CD8-positive, alpha-beta T cell (primary cell): ENCODE measurements at places on chromosomes 6 and 20. TPM values are rescaled to one million over a fixed set of nuclear protein-coding genes. Genes with fewer than 3 reads are reported as not detected.

- no peak for DNase-seq
These were observed 60.9 kb downstream of the NCR2 start for GRCh38 chr6:41396335-41396734.

DNA sequence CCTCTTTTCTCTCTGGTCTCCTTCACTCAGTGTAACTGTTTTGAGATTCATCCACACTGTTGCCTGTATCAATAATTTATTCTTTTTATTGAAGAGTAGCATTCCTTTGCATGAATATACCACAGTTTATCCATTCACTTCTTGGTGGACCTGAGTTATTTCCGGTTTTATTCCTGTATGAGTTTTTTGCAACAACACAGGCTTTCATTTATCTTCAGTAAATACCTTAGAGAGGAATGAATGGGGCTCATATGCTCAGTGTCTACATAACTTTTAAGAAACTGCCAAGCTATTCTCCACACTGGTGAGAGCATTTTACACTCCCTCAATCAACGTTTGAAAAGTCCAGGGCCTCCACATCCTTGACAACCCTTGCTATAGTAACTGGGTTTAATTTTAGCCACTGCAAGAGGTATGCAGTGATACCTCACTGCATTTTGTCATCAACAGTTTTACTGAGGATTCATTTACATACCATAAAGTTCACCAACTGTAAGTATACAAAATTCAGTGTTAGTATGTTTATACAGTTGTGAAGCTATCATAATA, 154.6 kb downstream of the PDE10A start:
- DNase-seq: no peak

GRCh38 chr6:81998432-81998831, 246.0 kb upstream of the TENT5A start:
- no peak for DNase-seq

GRCh38 chr6:109477184-109477583, 5.8 kb downstream of the ZBTB24 start:
- no peak for DNase-seq

FAM162B gene
- total RNA-seq: not detected

GRCh38 chr6:7992002-7992815, 72.0 kb downstream of the BLOC1S5 start:
- no peak for DNase-seq

- no peak for DNase-seq
These were observed 570.2 kb downstream of the PRKN start for GRCh38 chr6:162157167-162157870.
